T-helper 2 cell (primary cell): ENCODE measurements at places on chromosomes 5 and 9.

DNA sequence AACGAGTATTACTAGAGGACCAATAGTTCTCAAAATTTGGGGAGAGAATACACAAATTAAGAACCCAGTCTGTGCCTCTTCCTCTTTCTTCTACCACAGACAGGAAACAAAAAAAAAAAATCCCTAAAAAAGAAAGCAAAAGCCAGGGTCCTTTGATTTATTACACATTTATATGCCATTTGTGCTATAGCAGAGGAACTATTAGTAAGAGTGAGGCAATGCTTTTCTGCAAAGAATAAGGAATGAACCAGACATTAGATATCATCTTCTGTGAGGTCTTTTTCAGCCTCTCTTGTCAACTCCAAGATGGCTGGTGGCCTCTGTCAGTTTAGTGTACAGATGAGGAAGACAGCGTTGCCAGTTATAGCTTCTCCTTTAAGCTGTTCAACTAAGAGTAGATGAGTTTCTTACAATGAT is 127.6 kb downstream of the RFX3 start:
- DNase-seq = no peak

GRCh38 chr5:65084795-65085515 is 316.2 kb downstream of the CWC27 start:
- no peak for DNase-seq

GRCh38 chr9:110427497-110428104 is 89.9 kb upstream of the TXNDC8 start:
- no peak for DNase-seq

DNA sequence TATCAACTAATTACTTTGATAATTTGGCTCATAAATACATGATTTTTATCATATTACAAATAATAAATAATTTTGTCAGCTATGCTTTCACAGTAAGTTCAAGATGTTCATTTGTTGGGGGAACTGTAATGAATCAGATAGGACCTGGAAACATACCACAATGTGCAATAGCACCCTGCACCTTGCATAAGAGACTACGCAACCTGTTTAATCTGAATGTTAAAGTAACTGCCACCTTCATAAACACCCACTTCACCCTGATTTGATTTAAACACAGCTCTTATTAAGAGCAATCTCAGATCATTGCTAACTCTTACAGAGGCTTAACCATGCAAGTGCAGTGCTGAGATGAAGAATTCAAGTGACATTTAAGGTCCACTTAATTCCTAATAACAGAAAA is 69.1 kb upstream of the GABRA1 start:
- DNase-seq = no peak

- no peak for DNase-seq
These were observed 94.1 kb upstream of the TAF11L2 start for GRCh38 chr5:17403695-17404490.

GRCh38 chr9:19999491-20000057 is 210.7 kb upstream of the SLC24A2 start:
- DNase-seq = no peak
